ENCODE measurements at places on chromosomes 2 and 18. TPM values are rescaled to one million over a fixed set of nuclear protein-coding genes. Genes with fewer than 3 reads are reported as not detected.

ABCG5 gene
- total RNA-seq, result not detected

PLGLB1 gene
- 5.0 TPM for total RNA-seq

NTSR2 gene
- not detected for total RNA-seq

LRRTM4 gene
- total RNA-seq, result not detected

ARHGAP25 gene
- 4.5 TPM for total RNA-seq

SLC5A7 gene
- 0.78 TPM for total RNA-seq

RIT2 gene
- total RNA-seq, result not detected

DSC1 gene
- not detected for total RNA-seq

KYNU gene
- 6.7 TPM for total RNA-seq

PRSS56 gene
- not detected for total RNA-seq

TUBA4B gene
- not detected for total RNA-seq

TPRKB gene
- 20.9 TPM for total RNA-seq

CFAP221 gene
- total RNA-seq, result 11.5 TPM

CPO gene
- total RNA-seq, result 2.1 TPM

TEKT4 gene
- not detected for total RNA-seq

KCNF1 gene
- total RNA-seq, result not detected

ALLC gene
- total RNA-seq, result not detected

CYP1B1 gene
- 14.9 TPM for total RNA-seq

LRP1B gene
- total RNA-seq, result 53.0 TPM

C2orf80 gene
- total RNA-seq, result not detected

ACMSD gene
- not detected for total RNA-seq

KCNS3 gene
- total RNA-seq, result 7.4 TPM

HOXD12 gene
- total RNA-seq, result not detected

SLC9A2 gene
- 0.33 TPM for total RNA-seq

DTNA gene
- total RNA-seq, result 152 TPM

LAMA1 gene
- 20.7 TPM for total RNA-seq

SALL3 gene
- total RNA-seq, result not detected

PROM2 gene
- 24.3 TPM for total RNA-seq

SPATA3 gene
- not detected for total RNA-seq

SRD5A2 gene
- not detected for total RNA-seq

ESCO1 gene
- 29.8 TPM for total RNA-seq

LOXL3 gene
- total RNA-seq, result 0.98 TPM

NDUFV2 gene
- 103 TPM for total RNA-seq

OSR1 gene
- total RNA-seq, result 15.2 TPM

PARD6G gene
- 64.1 TPM for total RNA-seq

CHAC2 gene
- total RNA-seq, result 2.0 TPM

VIT gene
- 9.4 TPM for total RNA-seq

COLEC12 gene
- total RNA-seq, result 13.1 TPM
